ENCODE measurements at places on chromosomes 11 and 22.

GRCh38 chr22:19818324-19819207 is 36.1 kb downstream of the GNB1L start:
- no peak for DNase-seq

GRCh38 chr22:32528984-32529982 is 54.7 kb downstream of the FBXO7 start:
- DNase-seq: peak; percentile 12

GRCh38 chr22:38802671-38803121 is 8.8 kb upstream of the DNAL4 start:
- DNase-seq: peak; percentile 43

DNA sequence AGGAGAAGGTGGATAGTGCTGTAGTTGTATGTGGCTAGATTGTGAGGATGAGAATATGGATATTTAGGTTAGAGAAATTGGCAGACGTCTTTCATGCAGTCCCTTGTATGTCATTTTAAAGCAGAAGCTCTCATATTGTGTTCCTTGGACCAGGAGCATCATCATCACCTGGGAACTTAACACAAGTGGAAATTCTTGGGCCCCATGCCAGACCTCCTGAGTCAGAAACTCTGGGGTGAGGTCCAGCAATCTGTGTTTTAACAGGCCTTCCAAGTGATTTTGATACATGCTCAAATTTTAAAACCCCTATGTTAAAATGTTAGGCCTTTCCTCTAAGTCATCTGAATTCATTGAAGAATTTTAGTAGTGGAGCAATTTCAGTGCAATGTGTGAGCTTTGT is 34.8 kb downstream of the JHY start:
- DNase-seq: no peak

DNA sequence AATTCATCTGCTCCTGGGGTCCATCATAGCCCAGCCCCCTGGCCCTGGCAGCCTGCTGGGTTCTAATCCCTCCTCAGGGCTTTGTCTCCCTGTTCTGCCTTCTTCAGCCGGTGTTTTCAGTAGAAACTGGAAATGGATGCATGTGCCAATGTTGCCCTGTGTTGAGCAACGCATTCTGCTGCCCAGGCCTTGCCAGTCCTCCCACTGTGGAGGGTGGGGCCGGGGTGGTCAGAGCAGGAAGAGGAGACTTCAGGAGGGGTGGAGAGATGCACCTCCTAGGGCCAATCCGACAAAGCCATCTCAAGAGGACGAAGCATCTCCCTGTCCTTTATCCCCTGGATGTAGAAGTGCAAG is 27.6 kb upstream of the ZBTB16 start:
- no peak for DNase-seq

DNA sequence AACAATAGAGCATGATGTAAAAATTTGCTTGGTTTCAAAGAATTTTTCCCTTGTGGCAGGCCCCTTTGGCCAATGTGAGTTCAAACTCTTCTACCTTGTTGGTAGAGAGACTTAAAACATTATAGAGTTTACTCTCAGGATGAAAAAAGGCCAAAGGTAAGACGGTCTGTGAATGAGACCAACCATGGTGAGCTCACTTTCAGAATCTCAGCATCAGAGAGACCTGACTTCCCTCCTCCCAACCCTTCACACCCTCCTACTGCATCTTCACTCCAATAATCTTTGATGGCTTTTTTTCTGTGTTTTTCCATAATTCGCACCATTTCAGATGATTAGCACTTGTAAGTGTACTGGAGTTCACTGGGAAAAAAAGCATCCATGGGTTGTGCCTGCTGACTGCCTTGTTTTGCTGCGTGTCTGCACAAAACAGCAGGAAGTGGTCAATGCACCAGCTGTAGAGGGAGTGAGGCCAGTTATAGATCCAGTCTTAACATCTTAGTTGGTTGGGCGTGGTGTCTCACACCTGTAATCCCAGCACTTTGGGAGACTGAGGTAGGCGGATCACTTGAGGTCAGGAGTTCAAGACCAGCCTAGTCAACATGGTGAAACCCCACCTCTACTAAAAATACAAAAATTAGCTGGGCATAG is 64.1 kb downstream of the SLC1A2 start:
- no peak for DNase-seq

GRCh38 chr11:124623861-124624525 is 1.3 kb downstream of the TBRG1 start:
- DNase-seq: no peak

Measured in GOT3 (cell line).